ENCODE measurements at places on chromosomes 5 and 9. TPM values are rescaled to one million over a fixed set of nuclear protein-coding genes. Genes with fewer than 3 reads are reported as not detected.
A peak's percentile ranks its signal among the peaks of the same experiment; 100 is the strongest.

XRCC4 gene
- 11.3 TPM for total RNA-seq

- no peak for DNase-seq
Measured at GRCh38 chr9:34961574-34962490, 3.7 kb downstream of the PHF24 start.

DNA sequence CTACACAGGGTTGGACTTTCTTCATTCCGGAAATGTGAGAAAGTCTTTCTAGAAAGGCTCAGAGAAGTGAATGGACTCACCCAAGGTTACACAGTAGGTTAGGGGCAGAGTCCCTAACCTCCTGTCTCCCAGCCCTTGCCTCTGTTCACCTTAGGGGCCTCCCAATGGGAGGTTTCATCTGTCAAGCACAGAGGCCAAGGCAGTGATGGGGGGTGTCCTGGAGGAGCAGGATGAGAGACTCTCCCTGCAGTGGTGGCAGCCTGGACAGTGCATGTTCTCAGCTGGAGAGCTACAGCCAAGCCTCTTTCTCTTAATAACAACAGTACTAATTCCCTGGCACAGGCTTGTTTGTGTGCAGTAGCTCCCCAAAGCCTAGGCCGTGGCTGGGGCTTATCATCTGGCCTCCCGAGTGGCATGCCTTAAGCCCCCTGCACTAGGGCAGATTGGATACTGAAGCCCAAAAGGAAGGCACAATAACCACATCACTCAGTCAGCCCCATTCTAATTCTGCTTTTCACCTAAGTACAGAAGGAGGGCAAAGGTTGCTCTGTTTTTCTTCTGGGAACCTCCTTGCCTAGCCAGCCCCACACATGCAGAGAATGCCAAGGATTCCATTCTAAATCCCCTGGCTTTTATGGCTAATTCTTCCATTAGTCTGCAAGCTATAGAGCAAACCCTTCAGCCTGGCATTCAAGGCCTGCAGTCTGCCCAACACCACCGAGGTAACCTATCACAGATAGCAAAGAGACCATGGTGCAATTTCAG lies 50.2 kb upstream of the XPA start:
- no peak for DNase-seq

DNA sequence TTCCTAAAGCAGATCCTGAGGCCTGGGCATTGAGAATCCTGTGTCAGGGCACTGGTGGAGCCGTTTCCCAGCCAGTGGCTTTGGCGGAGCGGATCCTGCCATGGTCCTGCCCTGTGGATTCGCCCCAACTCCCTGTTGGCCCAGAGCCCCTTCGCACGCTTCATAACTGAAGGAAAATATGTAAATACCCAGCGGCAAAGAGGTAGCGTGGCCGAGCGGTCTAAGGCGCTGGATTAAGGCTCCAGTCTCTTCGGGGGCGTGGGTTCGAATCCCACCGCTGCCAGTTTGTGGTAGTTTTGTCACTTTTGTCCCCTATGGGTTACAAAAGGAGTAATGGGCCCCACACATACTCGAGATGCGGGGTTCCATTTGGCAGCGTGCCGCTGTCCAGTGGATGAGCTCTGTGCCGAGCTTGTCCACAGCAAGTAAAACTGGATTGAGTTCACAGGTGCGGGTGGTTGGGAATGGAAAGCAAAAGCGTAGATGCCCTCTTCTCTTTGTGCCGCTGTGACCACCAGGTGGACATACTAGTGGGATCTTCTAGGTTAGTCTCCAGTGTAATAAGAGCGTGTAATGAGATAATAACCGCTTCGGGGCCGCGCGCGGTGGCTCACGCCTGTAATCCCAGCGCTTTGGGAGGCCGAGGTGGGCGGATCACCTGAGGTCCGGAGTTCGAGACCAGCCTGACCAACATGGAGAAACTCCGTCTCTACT lies 17.3 kb downstream of the TRIM7 start:
- peak; percentile 85 for DNase-seq

PLAA gene
- total RNA-seq: 44.1 TPM

DNA sequence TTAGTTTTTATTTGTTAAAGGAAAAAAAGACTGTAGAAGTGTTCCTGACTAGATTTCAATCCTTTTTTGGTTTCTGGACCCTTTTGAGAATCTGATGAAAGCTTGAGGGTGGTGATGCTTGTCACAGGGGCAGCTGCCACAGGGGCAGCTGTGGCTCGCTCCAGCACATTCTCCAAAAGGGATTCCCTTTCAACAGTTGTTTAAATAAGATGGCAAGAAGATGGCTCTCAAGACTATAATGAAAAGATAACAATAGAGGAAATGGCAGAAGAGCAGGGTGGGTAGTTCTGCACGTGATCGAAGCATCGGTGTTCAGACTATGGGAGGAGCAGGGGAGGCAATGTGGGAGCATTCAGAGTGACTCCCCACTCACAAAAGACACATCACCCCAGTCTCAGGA lies 46.5 kb upstream of the TNFAIP8 start:
- DNase-seq: no peak

OR1J2 gene
- not detected for total RNA-seq

GRCh38 chr5:83342465-83342864 lies 129.1 kb upstream of the VCAN start:
- no peak for DNase-seq

CDKN2B-AS1 gene
- total RNA-seq: 3.3 TPM

GRCh38 chr5:172636279-172637050 lies 4.6 kb upstream of the NEURL1B start:
- DNase-seq: no peak

CD14 gene
- 0.38 TPM for total RNA-seq

GRCh38 chr5:109345699-109346098 lies 64.1 kb downstream of the PJA2 start:
- no peak for DNase-seq

DNA sequence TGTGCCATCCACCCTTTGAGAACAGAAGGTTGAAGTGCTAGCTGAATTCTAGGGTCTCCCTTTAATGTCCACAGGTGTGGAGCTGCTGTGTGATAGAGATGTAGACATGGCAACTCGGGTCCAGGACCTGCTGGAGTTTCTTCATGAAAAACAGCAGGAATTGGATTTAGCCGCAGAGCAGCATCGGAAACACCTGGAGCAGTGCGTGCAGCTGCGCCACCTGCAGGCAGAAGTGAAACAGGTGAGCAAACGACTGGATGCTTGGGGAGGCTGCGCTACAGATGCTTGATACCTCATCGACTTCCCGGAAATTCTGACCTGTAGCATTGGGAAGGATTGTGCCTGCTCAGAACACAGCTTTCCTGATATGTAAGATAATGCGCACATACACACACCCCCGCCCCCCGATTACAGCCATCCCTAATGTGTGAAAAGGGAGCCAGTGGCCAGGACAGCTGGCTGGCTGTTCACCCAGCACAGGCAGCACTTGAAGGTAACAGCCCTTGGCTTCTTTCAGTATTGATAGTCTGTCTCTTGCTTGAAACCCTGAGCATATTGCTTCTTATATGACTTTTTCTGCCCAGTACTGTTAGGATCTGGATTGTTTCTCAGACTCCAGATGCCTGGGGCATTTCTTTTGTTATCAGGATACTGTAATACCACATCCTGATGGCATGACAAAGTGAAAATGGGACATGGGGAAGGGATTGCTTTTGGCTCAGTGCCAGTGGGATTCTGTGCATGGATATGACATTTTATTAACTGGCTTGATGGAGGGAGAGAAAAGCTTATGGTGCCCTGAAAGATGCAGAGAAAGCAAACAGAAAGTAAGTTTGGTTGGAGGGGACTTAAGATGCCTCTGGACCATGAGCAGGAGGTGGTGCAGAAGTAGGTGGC lies 216.8 kb upstream of the OTULINL start:
- DNase-seq: no peak

DNA sequence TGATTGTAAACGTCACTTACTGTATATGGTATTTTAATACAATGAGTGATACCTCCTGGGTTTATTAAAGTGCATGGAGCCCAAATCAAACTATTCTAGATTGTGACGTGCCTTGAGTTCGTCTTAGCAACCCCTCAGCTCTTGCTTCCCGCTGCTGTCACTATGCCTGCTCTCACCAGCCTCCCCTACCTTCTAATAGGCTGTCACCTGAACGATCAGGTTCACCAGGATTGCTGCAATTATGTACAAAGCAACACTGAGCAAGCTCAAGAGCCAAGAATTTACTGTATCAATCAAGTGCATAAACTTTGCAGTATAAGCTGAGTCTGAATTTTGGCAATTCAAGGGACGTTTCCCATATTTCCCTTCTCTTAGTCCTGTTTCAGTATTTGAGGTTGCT lies 3.0 kb downstream of the LECT2 start:
- DNase-seq: no peak

DNA sequence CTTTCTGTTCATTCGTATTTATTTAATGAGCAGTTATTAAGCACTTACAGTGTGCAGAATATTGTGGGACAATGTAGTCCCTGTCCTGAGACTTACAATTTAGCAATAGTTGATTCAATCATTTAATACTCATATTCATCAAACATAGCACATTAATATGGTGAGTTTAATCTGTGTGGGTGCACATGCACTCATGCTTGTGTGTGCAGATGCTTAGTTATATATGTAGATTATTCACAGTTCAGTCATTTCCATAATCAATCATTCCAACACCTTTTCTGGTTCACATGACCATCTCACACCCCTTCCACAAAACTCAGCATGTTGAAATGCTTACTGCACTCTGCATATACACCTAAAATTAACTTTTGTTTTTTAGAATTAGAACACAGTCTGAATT lies 321.6 kb upstream of the RFX3 start:
- no peak for DNase-seq

- DNase-seq: peak; percentile 31
Measured at GRCh38 chr9:134605351-134605965, 36.1 kb upstream of the COL5A1 start.

DNA sequence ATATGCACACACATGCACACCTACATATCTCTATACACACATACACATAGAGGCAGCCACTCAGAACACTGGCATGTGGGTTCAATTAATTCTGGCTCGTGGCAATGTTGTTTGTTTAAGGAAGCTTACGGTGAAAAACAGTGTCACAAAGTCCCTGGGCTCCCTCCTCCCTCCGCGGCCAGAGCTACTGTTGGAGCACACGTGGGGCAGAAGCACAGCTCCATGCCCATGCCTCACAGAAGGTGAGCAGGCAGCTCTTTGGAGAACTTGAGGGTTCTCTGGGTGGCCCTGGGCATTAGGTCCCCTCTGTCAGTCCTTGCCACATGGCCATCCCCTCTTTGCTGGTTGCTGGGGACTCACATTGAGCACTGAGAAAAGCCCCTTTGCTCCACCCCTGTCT lies 107.5 kb downstream of the GADD45G start:
- no peak for DNase-seq

GRCh38 chr5:167720676-167721260 lies 570.7 kb upstream of the WWC1 start:
- DNase-seq: no peak

GRCh38 chr9:37340961-37341360 lies 81.5 kb upstream of the GRHPR start:
- DNase-seq: no peak

DNAJB5 gene
- total RNA-seq: 5.5 TPM

GRCh38 chr5:80161165-80161564 lies 94.7 kb downstream of the SERINC5 start:
- DNase-seq: no peak

DNA sequence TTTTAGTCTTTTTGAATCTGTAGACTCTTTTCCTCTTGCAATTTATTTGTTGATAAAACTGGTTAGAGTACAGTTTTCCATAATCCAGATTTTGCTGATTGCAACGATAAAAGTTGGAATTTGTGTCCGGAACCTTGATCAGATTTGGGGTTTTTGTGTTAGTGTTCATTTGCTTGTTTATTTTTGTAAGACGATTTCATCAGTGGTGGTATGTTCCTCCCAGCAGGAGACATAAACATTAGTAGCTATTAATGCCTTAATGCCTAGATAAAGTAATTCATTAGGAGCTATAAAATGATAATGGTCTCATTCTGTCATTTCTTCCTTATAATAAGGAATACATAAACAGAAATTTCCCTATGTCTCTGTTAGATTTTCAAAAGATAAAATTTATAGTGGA lies 21.3 kb downstream of the RPS6 start:
- no peak for DNase-seq

- DNase-seq: no peak
Measured at GRCh38 chr5:73170522-73170921, 2.5 kb upstream of the TMEM174 start.

SV2C gene
- 0.26 TPM for total RNA-seq

GRCh38 chr9:128360826-128361225 lies 10.3 kb upstream of the URM1 start:
- DNase-seq: no peak

GRCh38 chr9:78031444-78031892 lies at the start of gene GNAQ:
GNAQ (minus strand) TSS chr9:78031811; CDS start chr9:78031235, 576 bp downstream.
- no peak for DNase-seq

DNA sequence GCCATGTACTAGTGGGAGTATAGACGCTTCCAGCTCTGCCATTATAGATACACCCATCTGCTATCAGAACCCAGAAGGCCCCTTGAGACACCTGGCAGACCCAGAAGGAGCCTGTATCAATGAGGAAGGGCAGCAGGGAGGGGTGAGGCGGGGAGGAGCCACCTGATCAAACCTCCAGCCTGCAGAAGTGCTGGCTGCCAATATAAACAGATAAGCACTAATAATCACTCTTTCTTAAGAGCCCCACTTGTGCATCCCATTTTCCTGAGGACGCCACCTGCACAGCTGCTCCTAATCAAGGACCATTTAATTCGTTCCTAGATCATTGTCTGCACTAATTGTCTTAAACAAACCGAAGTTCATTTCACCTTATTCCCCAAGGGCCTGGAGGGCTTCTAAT lies 75.0 kb upstream of the NEK6 start:
- DNase-seq: no peak

FYB1 gene
- total RNA-seq: 270 TPM

GRCh38 chr9:70404261-70404660 lies 10.2 kb downstream of the KLF9 start:
- no peak for DNase-seq

DNA sequence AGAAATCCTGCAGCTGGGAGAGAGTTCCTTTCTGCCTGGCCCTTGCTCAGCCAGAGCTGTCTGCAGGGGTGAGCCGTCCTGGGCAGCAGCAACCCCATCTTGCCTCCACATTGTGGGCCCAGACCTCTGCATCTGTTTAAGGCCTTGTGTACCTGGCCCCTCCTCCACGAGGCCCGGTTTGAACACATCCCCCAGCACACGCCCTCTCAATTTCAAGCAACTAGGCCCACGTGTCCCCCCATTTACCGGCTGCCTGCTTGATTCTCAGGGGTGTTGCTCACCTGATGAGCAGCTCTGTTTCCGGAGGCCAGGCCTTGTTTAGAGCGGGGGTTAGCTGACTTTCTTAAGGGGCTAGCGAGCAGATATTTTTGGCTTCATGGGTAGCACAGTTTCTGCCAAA lies 181.8 kb downstream of the HSPA4 start:
- no peak for DNase-seq

PIK3R1 gene
- total RNA-seq: 78.4 TPM

DNA sequence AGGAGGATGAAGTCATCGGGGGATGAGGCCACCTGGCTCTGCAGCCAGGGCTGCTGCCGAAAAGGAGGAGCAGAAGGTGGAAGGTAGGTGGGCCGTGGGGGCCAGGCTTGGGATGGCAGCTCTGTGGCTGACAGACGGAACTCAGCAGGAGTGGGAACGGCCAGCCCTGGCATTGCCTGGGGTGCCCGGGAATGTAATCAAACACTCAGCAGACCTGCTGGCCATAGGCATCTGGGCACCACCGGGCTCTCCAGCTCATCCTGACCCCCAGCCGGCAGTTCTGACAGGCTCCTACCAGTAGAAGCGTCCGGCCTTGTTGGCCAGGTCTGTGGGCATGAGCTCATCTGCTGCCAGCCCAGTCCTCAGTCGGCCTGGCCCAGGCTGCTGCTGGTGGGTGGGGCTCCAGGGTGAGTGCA lies 4.3 kb upstream of the FAT2 start:
- no peak for DNase-seq

AGXT2 gene
- total RNA-seq: not detected

- DNase-seq: no peak
Measured at GRCh38 chr5:118008779-118009178, 979.6 kb downstream of the DTWD2 start.

SOHLH1 gene
- not detected for total RNA-seq
